Activated gamma-delta T cell (primary cell): ENCODE measurements at places on chromosomes 3 and 15.

GRCh38 chr3:30827080-30827479 lies 67.4 kb downstream of the GADL1 start:
- no peak for DNase-seq

DNA sequence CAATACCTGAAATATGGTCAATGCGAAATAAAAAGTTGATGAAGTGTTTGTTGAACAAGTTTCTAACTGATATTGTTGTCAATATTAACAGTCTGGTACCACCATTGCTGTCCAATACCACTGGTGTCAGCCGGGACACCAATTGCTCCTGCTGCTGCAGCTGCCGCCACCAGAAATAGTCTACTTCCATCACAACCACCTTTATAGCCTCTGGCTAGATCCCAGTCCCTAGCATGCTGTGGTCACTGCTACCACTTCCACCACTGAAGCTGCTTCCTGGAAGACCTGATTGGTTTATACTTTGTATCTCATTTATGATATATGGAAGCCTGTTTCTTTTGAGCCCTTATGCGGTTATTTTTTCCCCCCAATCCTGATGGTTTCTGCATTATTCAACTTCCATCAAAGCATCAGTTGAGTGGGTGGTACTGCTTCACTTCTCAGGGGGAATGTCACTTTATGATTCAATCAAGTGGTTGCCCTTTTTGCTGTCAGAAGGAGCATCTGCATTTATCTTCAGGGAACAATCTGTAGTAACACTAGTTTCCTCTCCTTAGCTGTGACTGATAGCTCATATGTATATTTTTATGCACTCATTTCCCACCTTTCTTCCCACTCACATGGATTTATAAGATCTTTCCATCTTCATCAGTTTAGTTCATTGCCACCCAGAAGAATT lies 11.7 kb downstream of the LNP1 start:
- DNase-seq, result no peak

DNA sequence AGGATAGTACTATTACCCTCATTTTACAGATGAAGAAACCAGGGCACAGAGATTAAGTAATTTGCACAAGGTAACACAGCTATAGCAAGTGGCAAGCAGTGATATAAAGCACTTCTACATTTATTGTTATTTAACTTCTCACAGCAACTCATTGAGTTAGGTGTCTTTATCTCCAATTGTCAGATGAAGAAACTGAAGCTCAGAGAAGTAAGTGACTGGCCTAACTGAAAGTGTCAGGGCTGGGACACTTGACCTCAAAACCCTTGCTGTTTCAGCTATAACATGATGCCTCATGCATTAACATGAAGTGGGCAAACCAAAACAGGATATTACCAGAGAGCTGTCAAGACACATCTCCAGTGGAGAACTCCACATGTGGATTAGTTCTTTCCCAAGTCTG lies 65.8 kb upstream of the LEKR1 start:
- no peak for DNase-seq

GRCh38 chr3:17133632-17134545 lies 249.1 kb downstream of the PLCL2 start:
- no peak for DNase-seq

- no peak for DNase-seq
These were observed 142.4 kb downstream of the TCF12 start for GRCh38 chr15:57060799-57061198.

GRCh38 chr15:74209997-74210671 lies 7.5 kb upstream of the STRA6 start:
- no peak for DNase-seq

GRCh38 chr3:27097182-27097581 lies 272.0 kb downstream of the NEK10 start:
- DNase-seq, result no peak

DNA sequence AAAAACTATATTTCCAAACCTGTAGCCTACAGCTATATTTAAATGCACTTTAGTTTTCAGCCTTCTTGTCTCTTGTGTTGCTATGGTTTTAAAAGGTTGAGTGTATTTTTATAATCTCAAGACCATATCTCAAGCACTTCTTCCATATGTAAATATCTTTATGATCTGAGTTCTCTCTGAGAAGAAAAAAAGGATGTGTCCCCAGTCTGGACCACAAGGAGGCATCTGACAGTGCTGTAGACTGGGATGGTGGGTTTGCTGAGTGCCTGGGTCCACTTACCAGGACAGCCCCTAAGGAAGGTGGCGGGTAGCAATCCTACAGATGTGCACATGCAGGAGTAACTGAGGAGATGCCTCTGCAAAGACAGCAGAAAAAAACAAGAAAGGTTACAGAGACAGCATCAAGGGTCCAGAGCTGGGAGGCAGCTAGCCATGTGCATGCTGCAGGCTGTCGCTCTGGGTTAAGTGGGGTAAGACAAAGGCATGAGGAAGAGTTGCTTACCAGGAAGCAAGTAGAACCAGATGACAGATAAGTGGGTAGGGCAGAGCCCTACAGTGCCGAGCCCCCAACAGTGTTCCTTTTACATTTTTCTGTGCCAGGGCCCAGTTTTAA lies 70.6 kb upstream of the SNRK start:
- DNase-seq, result no peak

DNA sequence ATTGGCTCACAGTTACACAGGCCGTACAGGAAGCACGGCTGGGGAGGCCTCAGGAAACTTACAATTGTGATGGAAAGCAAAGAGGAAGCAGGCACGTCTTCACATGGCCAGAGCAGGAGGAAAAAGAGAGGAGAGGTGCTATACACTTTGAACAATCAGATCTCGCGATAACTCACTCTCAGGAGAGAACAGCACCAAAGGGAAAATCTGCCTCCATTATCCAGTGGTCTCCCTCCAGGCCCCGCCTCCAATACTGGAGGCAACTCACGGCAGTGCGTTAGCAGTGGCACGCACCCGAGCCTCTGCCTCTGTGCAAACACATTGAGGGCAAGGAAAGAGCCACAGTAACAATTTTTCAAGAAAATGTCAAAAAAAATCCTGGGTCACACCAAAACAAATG lies 11.0 kb downstream of the OSTN start:
- no peak for DNase-seq

DNA sequence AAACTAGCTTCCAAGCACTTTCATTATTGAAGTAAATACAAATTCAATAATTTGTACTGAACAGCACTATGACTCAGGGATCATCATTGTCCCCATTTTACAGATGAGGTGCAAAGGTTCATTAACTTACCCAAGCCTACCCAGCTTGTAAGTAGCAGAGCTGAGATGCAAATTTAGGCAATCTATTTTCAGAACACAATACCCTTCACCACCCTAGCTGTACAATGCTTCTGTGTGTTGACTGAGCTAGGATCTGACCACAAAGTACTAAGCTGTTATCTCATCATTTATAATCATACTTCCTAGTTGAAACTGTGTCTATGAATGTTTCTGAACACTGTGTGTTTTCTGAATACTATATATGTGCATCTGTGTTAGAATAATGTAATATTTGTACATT lies 3.2 kb upstream of the ILDR1 start:
- no peak for DNase-seq

- DNase-seq, result no peak
These were observed 13.0 kb downstream of the GLB1 start for GRCh38 chr3:33083958-33084357.

- no peak for DNase-seq
These were observed 58.4 kb downstream of the DAPK2 start for GRCh38 chr15:63987796-63988378.

- DNase-seq, result no peak
These were observed 883.6 kb upstream of the NR2F2 start for GRCh38 chr15:95446854-95447253.

DNA sequence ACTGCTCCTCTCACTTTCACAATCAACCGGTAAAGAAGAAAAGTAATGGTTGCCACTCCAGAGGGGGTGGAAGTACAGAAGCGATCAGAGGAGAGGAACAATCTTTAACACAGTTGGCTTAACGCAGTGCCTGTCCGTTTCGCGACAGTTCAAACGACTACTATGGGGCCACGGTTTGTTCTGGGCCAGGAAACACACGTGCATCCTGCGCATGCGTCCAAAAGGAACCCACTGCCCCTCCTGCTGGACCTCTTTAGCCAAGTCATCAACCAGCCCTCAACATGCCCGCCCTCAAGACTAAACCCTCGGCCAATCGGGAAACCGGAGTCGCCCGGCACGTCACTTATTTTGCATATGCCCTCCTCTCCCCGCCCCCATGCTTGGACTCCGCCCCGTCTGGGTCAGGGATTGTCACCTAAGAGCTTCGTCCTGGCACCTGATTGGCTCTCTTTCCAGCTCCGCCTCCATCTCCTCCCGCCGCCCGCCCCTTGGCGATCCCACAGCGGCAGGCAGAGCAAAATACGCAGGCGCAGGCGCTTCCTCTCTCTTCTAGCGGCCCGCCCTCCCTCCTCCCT lies 345 bp upstream of the CDV3 start:
- DNase-seq, result no peak

GRCh38 chr3:49476563-49476962 lies 6.5 kb downstream of the DAG1 start:
- DNase-seq, result no peak

GRCh38 chr3:94285872-94286271 lies 223.0 kb downstream of the NSUN3 start:
- no peak for DNase-seq
